Activated CD8-positive, alpha-beta memory T cell treated with anti-CD3 and anti-CD28 coated beads, Interleukin-2, amount 50 U/mL, for 4 hours (primary cell): ENCODE measurements at places on chromosomes 16 and 17.
A peak's percentile ranks its signal among the peaks of the same experiment; 100 is the strongest.

DNA sequence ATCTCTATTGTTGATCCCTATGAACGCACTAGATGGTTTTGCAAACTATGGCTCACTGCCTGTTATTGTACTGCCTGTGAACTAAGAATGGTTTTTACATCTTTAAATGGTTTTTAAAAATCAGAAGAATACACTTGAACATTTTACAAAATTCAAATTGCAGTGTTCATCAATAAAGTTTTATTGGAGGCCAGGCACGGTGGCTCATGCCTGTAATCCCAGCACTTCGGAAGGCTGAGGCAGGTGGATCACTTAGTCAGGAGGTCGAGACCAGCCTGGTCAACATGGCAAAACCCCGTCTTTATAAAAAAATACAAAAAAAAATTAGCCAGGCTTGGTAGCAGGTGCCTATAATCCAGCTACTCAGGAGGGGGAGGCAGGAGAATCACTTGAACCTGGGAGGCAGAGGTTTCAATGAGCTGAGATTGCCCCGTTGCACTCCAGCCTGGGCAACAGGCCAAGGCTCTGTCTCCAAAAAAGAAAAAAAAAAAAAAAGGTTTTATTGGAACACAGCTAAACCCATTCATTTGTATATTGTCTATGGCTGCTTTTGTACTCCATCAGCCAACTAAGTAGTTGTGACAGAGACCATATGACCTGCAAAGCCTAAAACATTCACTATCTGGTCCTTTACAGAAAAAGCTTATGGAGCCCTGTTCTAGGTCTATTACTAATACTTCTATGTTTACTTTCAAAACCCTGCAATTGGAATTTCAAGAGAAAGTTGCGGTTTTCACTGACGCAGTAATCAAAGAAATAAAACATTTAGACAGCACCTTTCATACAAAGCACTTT is 18.9 kb downstream of the IKZF3 start:
- no peak for DNase-seq

GRCh38 chr16:22352723-22353122 is 21.7 kb downstream of the CDR2 start:
- no peak for DNase-seq

GRCh38 chr16:87746178-87746577 is 19.6 kb downstream of the KLHDC4 start:
- DNase-seq: no peak

DNA sequence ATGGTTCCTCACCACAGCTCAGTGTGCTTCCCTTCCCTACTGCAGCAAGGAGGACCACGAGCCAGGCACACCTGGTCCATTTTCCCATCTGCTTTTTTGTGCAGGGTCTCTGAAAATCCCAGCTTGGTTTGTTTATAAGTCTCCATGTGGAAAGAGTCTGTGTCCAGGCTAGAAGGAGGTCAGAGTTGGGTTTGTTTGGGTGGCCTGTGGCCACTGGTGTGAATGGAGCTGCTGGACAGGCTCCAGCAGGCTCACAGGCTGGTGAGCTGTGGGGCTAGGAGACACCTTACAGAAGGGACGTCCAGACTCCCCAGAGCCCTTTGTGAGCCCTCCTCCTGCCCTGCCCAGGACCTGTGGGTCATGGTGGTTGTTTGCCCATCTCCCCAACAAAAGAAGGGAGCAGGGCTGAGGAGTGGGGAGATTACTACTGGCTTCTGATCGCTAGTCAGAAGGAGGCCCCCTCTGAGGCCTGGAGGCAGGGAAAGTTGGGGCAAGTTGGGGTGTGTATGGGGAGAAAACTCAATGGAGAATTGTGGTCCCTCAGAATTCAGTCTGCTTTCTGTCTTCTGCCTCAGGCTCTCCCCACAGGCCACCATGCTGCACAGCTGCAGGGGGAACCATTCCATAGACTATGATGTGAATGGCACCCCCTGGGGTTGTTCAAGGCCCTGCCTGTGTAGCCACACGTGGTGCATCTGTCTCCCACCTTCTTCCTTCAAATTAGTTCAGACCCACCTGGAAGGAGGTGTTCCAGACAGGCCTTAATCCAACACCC is 4.1 kb downstream of the RARA start:
- no peak for DNase-seq

DNA sequence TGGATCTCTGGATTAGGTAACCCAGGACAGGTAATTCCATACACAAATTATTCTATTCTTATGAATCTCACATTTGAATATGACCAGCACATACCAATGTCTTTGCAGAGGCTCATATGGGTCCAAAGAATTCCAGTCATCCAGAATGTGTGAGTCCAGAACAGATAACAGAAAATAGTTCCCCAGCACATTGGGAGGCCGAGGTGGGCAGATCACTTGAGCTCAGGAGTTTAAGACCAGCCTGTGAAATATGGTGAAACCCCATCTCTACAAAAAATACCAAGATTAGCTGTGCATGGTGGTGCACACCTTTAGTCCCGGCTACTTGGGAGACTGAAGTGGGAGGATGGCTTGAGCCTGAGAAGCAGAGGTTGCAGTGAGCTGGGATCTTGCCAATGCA is 26.9 kb downstream of the HYDIN start:
- no peak for DNase-seq

GRCh38 chr16:80048250-80048649 is 447.7 kb upstream of the MAF start:
- no peak for DNase-seq

GRCh38 chr16:5030251-5030870 is 3.4 kb downstream of the NAGPA start:
- no peak for DNase-seq

GRCh38 chr16:48576927-48577326 is 33.1 kb downstream of the N4BP1 start:
- no peak for DNase-seq

GRCh38 chr16:88761830-88762229 is 23.2 kb downstream of the PIEZO1 start:
- no peak for DNase-seq

- peak; percentile 61 for DNase-seq
These were observed 7.7 kb downstream of the CORO6 start for GRCh38 chr17:29615048-29615385.

GRCh38 chr17:64387545-64388171 is 3.0 kb downstream of the PECAM1 start:
- DNase-seq: no peak

DNA sequence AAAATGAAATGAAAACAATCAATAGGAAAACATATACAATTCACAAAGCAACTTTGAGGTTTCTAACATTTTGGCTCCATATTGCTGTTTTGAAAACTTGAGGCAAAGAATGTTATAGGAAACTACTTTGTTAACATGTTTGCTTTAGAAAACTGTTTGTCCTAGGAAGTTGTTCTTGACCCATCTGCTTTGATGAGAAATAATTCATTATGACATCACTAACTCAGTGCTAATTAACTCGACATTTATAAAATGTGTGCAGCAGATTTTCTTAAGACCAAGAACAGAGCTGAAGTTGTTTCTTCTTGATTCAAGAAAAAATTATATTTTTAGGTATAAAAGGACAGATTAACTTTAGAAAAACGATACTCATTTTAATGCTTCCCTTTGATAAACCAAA is 94.7 kb downstream of the SOX9 start:
- no peak for DNase-seq

DNA sequence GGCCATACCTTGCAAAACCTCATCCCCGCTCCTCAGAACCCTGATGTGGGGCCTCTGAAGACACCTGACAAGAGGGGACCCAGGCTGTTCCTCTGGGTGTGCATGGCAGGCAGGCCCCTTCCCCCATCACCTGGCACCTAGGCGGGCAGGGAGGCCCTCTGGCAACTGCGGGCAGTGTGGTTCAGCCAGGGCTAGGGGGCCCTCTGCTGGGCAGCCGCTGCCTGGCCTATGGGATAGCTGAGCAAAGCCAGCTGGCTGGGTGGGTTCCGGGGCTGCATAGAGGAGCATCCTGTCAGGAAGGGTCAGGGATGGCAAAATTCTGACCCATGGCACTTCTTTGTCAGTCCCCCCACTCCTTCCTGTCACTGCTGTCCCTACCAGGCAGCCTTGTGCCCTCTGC is 228.7 kb upstream of the ASIC2 start:
- no peak for DNase-seq

DNA sequence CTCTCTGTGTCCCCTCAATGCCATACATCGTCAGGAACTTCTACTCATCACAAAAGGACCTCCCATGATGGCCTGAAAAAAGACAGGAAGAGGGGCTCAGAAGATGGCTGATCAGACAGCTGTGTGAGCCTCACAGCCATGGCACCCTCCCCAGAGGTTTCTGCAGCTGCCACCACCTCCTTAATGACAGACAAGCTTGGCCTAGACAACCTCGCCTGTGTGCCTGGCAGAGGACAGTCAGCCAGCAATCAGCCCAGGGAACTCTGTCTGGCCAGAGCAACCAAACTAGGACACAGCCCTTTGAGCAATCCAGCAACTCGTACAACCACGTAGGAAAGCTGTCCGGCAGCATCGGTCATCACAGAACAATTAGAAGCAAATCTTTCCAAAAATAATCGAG is 54.2 kb upstream of the MED9 start:
- no peak for DNase-seq

DNA sequence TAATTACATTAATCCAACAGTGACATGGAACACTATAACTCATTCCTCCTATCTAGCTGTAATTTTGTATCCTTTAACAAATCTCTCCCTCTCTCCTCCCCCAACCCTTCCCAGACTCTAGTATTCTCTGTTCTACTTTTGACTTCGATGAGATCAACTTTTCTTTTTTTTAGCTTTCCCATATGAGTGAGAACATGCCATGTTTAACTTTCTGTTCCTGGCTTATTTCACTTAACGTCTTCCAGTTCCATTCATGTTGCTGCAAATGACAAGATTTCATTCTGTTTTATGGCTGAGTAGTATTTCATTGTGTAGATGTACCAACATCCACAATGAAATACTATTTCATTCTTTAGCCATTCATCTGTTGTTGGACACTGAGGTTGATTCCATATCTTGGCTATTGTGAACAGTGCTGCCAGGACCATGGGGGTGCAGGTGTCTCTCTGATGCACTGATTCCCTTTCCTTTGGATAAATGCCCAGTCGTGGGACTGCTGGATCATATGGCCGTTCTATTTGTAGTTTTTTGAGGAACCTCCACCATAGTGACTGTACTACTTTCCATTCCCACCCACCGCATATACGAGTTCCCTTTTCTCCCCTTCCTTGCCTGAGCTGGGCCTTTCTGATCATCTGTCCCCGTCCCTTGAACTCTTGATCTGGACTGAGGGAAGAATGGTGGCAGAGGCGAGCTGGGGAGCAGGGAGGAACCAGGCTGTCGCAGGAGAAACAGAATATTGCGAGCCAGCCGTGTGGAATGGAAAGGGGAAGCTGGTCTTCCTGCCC is 7.7 kb upstream of the CEP295NL start:
- no peak for DNase-seq
